ENCODE measurements at places on chromosomes 11 and 22.
A peak's percentile ranks its signal among the peaks of the same experiment; 100 is the strongest.

GRCh38 chr11:115087791-115088190 is 409.5 kb downstream of the NXPE2 start:
- no peak for DNase-seq

- DNase-seq, result no peak
These were observed 46.2 kb downstream of the SHANK2 start for GRCh38 chr11:71206186-71206585.

- no peak for DNase-seq
These were observed 10.1 kb downstream of the COA4 start for GRCh38 chr11:73866586-73866996.

DNA sequence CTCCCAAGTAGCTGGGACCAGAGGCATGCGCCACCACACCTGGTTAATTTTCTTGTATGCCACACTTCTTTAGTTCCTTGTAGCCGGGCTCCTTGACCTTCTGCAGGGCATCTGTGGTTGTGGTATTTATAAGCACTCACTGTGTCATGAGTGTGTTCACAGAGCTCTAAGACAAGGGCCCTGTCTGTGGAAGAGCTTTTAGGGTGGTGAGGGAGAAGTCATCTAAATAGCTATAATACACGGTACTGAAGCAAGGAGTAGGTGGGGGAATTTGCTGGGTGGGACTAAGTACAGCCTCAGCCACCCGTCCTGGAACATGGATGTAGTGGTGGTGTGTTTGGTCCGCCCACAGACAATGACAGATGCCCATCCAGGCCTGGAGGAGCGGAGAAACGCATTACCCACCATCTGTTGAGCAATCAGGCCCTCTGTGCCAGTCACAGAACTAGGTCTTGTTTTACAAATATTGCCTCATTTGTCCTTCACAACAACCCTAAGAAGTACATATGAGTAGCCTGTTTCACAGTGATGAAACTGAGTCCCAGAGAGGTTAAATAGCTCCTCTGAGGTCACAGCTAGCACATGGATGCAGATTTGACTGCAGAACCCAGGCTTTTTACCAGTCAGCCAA is 10.1 kb downstream of the ACO2 start:
- no peak for DNase-seq

GRCh38 chr11:125564357-125564756 is 4.9 kb upstream of the EI24 start:
- DNase-seq, result no peak

DNA sequence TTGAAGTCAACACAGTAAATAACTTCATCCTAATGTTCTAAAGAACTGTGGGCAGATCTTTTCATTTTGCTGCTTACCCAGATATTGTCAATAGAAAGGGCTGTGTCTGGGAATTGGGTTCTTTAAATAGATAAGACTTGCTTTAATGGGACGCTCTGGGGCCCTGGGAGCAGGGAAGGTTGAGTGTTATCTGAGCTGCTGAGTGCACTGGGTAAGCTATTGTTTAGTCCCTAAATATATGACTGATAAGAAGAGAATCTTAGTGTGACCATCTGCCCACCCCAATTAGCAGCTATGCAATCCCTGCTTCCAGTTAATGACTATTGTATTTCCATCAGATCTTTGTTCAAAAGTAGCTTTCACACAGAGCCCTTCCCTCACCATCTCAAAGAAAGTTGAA is 44.4 kb downstream of the ARHGAP42 start:
- no peak for DNase-seq

DNA sequence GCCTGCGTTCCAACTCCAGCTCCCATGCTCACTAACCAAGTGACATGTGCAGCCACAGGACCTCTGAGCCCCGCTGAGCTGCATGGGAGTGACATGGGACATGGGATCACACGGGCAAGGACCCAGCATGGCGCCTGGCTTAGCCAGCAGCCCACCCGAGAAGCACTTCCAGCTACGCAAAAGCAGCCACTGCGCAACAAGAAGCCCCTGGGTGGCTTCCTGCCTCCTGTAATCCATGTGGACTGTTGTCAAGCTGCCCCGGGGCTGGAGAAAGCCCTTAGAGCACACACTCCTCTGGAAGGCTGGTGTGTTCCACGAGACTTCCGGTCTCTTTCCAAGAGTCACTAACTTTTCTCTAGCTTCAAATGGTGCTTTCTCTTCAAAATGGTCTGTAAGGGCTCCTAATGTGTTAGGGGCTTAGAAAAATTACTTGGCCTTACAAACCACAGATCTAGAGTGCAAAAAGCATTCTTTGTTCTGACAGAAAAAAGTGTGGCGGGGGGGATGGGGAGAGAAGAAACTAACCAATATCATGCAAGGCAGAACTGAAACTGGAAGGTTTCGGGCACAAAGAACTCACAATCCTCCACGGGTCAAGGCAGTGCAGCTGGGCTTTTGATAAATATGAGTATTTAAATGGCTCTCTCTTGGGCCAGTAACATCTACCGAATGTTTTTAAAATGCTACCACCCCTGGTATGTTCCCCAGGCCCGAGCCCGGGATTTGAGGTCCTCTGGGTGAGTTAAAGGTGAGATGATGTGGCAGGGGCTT is 5.5 kb downstream of the C11orf24 start:
- no peak for DNase-seq

- no peak for DNase-seq
These were observed 19.9 kb downstream of the IGHMBP2 start for GRCh38 chr11:68923614-68924013.

- no peak for DNase-seq
These were observed 122.7 kb downstream of the DBX1 start for GRCh38 chr11:20037396-20038153.

DNA sequence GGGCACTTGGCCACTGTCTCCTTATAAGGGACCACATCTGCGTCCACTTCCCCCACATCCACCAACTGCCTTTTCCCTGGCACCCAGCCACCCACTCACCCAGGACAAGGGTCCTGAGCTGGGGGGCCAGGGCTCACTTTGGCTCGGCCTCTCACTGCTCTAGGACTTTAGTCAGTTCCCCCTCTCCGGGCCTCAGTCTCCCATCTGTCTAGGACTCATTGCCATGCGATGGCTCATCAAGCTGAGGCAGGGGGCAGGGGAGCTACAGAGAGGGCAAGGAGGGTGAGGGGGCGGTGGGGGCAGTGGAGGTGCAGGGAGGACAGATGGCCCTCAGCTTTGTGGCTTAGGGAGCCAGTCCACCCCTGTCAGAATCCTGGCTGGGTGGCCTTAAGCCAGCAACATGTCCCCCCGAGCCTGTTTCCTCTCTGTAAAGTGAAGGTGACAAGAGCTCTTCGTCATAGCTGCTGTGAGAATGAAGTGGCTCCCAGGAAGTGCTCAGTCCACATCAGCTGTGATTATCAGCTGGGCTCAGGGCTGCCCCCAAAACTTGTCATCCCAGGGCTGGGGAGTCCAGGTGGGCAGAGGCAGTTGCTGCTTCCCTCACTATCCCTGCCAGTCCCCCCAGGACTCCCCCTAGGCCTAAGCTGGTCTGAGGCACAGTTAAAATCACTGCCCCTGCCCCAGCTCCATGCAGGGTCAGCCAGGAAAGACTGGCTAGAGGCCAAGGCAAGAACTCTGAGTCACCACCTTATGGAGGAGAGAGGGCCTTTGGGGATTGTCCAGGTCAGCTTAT is 14.9 kb downstream of the RAC2 start:
- peak; percentile 59 for DNase-seq

DNA sequence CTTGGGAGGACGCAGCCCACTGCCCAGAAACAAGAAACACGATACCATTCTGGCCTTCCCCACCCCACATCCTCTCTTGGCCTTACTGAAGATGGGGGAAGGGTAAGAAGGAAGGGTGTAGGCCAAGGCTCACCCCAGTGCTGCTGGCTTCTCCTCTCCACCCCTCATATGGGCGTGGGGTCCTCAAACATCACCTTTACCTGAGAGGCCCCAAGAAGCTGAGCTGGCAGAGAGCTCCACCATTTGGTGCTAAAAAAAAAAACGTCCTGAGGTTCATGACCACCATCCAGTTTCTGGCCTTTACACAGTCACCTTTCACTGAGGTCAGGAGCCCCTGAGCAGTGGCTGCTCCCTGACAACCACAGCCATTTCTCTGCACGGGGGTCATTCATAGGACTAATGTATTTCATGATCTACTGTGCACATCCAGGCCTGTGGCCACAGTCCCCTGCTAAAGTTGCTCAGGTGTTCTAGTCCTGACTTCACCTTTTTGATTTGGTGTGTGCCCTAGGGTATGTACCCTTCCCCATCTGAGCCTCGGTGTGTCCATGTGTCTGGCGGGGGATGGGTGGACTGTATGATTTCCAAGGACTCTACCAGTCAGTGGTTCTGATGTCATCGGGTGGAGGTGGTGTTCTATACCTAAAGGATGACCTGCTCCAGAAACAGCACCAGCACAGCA is 15.1 kb downstream of the RHOG start:
- no peak for DNase-seq

DNA sequence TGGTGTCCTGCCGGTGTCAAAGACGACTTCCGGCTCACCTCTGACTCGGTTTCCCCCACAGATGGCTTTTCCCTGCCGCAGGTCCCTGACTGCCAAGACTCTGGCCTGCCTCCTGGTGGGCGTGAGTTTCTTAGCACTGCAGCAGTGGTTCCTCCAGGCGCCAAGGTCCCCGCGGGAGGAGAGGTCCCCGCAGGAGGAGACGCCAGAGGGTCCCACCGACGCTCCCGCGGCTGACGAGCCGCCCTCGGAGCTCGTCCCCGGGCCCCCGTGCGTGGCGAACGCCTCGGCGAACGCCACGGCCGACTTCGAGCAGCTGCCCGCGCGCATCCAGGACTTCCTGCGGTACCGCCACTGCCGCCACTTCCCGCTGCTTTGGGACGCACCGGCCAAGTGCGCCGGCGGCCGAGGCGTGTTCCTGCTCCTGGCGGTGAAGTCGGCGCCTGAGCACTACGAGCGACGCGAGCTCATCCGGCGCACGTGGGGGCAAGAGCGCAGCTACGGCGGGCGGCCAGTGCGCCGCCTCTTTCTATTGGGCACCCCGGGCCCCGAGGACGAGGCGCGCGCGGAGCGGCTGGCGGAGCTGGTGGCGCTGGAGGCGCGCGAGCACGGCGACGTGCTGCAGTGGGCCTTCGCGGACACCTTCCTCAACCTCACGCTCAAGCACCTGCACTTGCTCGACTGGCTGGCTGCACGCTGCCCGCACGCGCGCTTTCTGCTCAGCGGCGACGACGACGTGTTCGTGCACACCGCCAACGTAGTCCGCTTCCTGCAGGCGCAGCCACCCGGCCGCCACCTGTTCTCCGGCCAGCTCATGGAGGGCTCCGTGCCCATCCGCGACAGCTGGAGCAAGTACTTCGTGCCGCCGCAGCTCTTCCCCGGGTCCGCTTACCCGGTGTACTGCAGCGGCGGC is 5.5 kb downstream of the B3GNT6 start:
- no peak for DNase-seq

GRCh38 chr11:111528557-111528956 is 12.0 kb upstream of the LAYN start:
- DNase-seq, result peak; percentile 18

Data from CD4-positive, alpha-beta T cell treated with Interleukin-2 at 100 ng/mL for 4 hours (primary cell).